Naive thymus-derived CD4-positive, alpha-beta T cell (primary cell): ENCODE measurements at places on chromosomes 4 and X. TPM values are rescaled to one million over a fixed set of nuclear protein-coding genes. Genes with fewer than 3 reads are reported as not detected.

The COL4A5 gene
- not detected in 2 replicates for total RNA-seq

DNA sequence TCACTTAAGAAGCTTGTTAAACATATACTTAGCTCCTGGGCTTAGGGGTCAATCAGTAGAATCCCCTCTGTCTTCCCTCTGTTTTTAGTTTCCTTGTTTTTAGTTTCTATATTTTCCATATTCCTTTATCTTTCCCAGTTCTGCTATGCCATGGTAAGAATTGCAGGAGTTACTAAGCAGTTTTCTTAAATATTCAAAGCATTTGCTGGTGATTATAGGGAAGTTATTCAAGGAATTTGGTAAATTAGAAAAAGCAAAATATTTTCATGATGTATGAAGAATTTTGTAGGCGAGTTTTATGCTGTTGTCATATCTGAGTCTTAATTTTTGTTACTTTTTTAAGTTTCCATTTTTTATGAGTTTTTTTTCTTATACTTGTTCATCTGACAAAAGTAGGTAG is 91.6 kb upstream of the NUDT6 start:
- DNase-seq, result no peak

- no peak for DNase-seq
Observed at GRCh38 chrX:133497356-133497755, 82.1 kb upstream of the GPC4 start.

The CCSER1 gene
- not detected in 2 replicates for total RNA-seq

DNA sequence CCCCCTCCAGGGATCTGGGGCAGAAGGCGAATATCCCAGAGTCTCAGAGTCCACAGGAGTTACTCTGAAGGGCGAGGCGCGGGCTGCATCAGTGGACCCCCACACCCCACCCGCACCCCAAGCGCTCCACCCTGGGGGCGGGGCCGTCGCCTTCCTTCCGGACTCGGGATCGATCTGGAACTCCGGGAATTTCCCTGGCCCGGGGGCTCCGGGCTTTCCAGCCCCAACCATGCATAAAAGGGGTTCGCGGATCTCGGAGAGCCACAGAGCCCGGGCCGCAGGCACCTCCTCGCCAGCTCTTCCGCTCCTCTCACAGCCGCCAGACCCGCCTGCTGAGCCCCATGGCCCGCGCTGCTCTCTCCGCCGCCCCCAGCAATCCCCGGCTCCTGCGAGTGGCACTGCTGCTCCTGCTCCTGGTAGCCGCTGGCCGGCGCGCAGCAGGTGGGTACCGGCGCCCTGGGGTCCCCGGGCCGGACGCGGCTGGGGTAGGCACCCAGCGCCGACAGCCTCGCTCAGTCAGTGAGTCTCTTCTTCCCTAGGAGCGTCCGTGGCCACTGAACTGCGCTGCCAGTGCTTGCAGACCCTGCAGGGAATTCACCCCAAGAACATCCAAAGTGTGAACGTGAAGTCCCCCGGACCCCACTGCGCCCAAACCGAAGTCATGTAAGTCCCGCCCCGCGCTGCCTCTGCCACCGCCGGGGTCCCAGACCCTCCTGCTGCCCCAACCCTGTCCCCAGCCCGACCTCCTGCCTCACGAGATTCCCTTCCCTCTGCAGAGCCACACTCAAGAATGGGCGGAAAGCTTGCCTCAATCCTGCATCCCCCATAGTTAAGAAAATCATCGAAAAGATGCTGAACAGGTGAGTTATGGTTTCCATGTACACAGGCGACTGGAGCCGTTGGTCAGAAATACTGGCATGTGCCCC is at the start of gene CXCL1:
Gene CXCL1 (plus strand): TSS at position 264 of the 926 bp plus-strand sequence. CDS start 78 bp downstream, at position 342.
- no peak for DNase-seq

The CXCL5 gene
- not detected in 2 replicates for total RNA-seq

GRCh38 chrX:154325541-154325940 is 29.9 kb downstream of the TKTL1 start:
- no peak for DNase-seq

DNA sequence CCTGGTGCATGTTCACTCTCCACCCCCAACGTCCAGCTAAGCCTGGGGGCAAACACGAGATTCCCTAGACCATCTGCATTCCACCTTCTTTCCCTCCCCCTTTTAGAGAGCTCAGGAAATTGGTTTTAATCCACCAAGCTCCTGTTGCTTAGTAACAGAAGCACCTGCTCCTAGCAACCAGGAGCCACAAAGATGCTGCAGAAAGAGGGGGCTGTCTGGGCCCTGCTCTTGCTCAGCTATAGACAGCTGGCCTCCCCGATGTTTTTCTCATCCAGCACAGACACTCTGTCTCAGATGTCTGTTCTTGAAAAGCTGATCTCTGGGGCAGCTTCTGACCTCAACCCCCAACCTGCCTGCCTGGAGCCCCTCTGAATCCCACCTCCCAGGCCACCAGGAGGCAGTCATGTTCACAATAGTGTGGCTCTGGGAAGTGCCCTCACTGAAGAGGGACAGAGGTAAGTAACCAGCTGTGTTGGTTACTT is 71.5 kb downstream of the SLC16A2 start:
- DNase-seq, result no peak

DNA sequence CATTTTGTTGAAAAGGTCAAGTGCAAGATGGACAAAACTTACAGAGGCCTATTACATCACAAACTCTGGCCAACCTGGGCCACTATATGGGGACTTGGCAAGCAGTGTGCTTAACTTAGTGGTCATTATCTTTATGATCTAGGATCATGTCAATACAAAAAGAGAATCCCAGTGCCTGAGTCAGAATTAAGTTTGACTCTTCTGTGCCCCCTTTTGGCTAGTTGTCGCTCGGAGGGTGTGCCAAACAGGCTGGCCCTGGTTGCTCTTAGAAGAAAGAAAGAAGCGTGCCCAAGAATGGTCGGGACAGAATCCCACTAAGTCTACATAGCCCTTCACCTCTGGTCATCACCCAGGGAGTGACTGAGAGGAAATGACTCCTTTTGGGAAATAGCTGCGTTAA is 100.1 kb downstream of the EIF4E start:
- peak; percentile 17 for DNase-seq

The WNK3 gene
- 0.67 TPM for total RNA-seq

DNA sequence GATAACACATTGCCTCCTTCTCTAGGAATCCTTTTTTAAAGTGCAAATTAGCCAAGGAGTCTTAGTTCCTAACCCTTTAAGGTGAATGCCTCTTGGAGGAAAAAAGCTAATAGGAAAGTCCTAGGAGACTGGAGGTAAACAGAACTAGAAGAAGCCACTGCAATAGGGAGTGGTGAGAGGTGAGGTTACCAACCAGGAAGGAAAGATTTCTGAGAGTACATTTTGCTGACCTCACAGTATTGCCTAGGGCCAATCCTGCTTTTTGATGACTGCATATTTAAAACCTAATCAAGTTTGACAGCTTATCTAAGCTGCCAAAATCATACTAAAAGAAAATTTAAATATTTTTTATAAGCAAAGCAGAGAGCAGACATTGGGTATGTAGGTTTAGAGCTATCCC is 7.3 kb upstream of the CUL4B start:
- DNase-seq, result no peak

The MTNR1A gene
- not detected for total RNA-seq
